ENCODE measurements at places on chromosomes 5 and 9.

- no peak for DNase-seq
Measured at GRCh38 chr5:38803246-38803645, 42.6 kb upstream of the OSMR start.

GRCh38 chr5:141077826-141078225, 16.6 kb upstream of the PCDHB2 start:
- DNase-seq = no peak

DNA sequence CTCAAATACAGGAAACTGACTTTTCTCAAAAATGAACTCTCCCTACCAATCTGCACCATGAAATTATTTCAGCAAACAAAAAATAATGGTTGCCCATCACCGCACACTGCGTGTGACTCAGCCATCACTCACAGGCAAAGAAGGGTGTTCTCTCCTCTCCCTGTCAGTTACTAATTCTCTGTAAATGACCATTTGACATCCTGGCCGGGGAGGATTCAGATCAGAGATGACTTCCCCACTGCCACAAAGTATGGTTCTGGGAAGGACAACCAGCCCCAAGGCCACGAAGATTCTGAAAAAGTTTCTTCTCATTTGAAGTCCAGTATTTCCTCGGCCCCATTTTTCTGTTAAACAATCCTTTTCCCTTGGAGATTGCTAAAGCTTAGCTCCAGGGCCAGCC, 199.4 kb downstream of the AUH start:
- DNase-seq = no peak

- DNase-seq = peak; percentile 32
Measured at GRCh38 chr9:125758986-125759763, 12.0 kb downstream of the PBX3 start.

- DNase-seq = no peak
Measured at GRCh38 chr9:84485539-84485938, 145.0 kb upstream of the SLC28A3 start.

DNA sequence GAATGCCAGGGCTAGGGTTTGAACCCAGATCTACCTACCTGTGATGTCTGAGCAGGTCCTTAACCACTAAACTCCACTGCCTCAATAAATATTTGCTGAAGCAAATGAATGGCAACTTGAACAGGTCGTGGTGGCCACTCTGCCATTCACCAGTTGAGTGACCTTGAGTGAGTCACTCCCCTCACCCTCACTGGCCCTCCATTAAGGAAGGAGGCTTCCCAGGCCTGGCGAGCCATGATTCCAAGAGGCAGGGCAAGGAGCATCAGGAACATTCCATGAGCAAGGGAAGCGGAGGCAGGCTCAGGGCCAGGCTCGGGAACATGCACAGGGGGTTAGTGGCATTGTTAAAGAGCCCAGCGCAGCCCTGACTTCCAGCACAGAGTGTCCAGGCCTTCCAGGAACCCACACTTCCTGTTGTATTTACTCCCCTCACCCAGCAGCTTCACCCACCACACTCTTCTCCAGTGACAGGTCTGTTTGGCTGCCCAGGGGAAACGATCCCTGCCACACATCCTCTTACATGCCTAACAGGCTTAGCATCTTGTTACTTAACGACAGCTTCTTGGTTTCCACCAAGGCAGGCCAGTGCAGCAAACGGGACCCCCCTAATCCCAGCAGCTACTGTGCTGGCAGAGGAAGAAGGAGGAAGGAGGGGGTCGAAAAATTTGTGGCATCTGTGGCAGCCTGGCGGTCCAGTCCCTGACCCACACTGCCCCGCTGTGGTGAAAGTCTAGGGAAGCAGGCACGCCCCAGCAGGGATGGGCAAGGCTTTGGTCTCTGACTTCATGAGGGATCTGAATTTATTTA, 43.7 kb upstream of the TTC1 start:
- peak; percentile 2 for DNase-seq

All from CD4-positive, alpha-beta T cell treated with Interleukin-1 beta for 1 hour (primary cell).